ENCODE measurements at places on chromosomes 16 and 17. TPM values are rescaled to one million over a fixed set of nuclear protein-coding genes. Genes with fewer than 3 reads are reported as not detected.

Gene ZNF778
- total RNA-seq: 20.9 TPM

Gene DRC3
- total RNA-seq: 18.0 TPM

Gene OTOP3
- not detected for total RNA-seq

- no peak for DNase-seq
Measured at GRCh38 chr16:89009343-89010209, 32.6 kb upstream of the CBFA2T3 start.

- DNase-seq: no peak
Measured at GRCh38 chr17:74190807-74191406, 12.6 kb upstream of the RPL38 start.

DNA sequence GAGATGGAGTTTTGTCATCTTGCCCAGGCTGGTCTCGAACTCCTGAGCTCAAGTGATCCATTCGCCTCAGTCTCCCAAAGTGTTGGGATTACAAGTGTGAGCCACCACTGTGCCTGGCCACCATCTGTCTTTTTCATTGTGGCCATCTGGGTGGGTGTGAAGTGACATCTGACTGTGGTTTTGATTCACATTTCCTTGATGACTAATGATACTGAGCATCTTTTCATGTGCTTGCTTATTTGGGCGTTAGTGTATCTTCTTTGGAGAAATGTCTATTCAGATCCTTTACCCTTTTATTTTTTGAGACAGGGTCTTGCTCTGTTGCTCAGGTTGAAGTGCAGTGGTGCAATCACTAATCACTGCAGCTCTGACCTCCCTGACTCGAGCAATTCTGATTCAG, 53.9 kb upstream of the ERN1 start:
- DNase-seq: no peak

Gene EXOC3L1
- total RNA-seq: 3.6 TPM

Gene PARD6A
- 8.5 TPM for total RNA-seq

Gene CTRB2
- total RNA-seq: not detected

Gene KREMEN2
- 0.33 TPM for total RNA-seq

DNA sequence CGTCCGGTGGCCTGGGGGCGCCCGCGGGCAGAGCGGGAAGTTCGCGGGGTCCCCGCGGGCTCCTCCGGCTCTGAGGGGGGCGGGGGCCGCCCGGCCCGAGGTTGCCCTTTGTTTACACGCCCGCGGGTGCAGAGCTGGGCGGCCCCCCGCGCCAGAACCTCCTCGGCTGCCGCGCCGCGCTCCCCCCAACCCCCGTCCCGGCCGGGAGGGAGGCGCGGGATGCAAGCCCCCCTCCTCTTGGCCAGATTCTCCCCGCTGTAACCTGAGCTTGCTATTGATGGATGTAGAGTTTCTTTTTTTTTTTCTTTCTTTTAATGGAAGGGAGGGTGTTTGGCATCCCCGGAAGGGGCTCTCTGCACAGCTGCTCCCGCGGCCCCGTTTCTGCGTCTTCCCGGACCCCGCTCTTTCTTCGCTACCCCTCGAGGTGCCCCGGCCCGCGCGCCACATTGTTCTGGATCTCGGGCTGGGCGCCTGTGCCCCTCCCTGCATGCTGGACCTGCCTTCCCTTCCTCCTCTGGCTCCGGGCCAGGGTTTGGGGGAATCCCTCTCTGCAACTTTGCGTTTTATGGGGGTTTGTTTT, 646 bp downstream of the CBX2 start:
- no peak for DNase-seq

Gene ENPP7
- total RNA-seq: not detected

Measured in breast epithelium (tissue), 4 donors.